ENCODE measurements at places on chromosomes 13 and 19.
A peak's percentile ranks its signal among the peaks of the same experiment; 100 is the strongest.

- no peak for DNase-seq
Observed at GRCh38 chr13:84121456-84121855, 239.2 kb upstream of the SLITRK1 start.

- no peak for DNase-seq
Observed at GRCh38 chr13:103287659-103288058, 221.4 kb upstream of the SLC10A2 start.

- DNase-seq = no peak
Observed at GRCh38 chr19:41907994-41908615, 20.1 kb downstream of the ERFL start.

GRCh38 chr13:21164631-21165030 is 11.7 kb downstream of the SKA3 start:
- DNase-seq = no peak

DNA sequence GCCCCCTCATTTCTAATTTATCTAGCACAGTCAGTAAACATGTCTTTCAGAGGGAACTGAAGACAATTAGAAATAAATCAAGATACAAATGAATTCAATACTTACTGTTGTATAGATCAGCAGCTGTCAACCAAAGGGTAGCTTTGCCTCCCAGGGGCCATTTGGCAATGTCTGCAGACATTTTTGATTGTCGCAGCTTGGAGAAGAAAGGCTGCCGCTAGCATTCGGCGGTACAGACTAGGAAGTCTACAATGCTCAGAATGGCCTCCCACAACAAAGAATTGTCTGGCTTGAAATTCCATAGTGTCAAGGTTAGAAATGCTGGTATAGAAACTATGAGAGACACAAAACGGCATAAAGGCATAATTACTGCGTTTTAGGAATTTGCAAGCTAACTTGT is 91.6 kb downstream of the RGCC start:
- no peak for DNase-seq

- DNase-seq = no peak
Observed at GRCh38 chr13:111206148-111206547, 91.0 kb downstream of the ARHGEF7 start.

GRCh38 chr19:54172471-54173358 is at the start of gene TMC4:
TSS of gene TMC4 (minus strand) at chr19:54173160. CDS start at chr19:54173117, 43 bp downstream.
- DNase-seq = no peak

DNA sequence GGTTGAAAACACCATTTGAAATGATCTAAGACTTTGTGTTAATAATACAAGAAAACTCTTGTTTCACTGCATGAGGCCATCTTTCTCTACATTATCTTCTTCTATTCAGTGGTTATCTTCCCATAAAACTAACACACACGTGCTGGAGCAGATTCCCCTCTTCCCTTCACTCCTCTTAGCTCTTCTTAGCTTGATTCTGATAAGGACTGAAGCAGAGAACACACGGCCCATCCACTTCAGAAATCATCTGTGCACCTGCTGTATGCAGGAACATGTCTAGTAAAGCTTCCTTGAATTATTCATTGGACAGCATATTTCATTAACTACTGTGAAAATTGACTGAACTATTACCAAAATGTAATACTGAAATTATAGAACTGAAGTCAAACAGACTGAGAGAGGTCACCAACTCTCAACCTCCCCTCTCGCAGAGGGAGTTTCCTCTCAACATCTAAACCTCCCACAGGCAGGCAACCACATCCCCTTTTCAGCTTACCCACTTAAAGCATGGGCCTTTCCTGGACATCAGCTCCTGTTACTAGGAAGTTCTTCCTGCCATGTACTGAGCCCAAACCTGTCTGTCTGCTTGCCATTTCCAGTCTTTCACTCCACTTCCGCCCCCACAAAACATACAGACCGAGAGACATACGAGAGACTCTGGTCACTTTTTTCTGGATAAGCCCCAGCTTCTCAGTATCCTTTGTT is 113.9 kb downstream of the CRYL1 start:
- no peak for DNase-seq

DNA sequence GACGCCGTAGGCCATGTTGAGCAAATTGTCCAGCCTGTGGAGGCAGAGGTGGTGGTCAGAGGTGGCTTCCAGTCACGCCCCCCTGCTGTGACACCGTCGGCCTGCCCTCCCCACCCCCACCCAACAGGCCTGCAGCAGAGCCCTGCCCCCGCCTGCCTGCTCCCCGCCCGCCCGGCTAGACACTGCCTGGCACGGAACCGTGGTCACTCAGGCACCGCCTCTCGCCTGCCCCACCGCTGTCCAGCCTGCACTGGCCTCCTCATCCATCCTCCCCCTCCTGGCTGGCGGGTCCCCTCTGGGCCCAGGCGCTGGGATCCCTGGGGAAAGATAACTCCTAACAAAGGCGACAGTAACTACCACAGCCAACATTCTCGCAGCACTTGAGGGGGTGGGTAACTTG is 21.7 kb downstream of the PRKCSH start:
- DNase-seq = no peak

GRCh38 chr13:107192289-107192688 is 624.4 kb upstream of the ARGLU1 start:
- DNase-seq = no peak

- no peak for DNase-seq
Observed at GRCh38 chr19:29485293-29485692, 40.5 kb upstream of the VSTM2B start.

DNA sequence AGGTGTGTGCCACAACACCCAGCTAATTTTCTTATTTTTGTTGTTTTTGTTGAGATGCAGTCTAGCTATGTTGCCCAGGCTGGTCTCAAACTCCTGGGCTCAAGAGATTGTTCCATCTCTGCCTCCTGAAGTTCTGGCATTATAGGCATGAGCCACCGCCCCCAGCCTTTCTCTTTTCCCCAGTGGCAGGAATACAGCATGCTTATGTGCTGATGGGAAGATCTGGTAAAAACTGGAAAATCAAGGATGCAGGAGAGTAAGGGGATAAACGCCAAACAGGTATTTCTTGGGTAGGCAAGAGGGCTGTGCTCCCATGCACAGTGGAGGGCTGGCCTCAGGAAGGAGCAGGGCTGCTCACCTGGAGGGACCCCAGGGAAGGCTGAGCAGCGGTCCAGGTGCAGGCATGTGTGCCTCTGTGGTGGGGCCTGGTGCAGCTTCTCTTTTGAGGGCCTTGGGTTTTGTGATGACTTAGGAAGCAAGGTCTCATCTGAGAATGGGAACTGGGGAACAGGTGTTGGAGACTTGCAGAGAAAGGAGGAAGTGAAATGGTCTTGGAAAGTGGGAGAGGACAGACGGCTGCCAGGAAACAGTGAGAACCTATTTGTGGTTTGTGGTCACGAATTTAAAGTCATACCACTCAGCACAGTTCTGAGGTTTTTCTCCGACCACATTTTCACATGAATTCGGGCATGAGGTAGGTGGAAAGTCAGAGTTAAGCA is 106.5 kb downstream of the TEX26 start:
- no peak for DNase-seq

- DNase-seq = no peak
Observed at GRCh38 chr19:17495639-17496296, 15.7 kb upstream of the PGLS start.

DNA sequence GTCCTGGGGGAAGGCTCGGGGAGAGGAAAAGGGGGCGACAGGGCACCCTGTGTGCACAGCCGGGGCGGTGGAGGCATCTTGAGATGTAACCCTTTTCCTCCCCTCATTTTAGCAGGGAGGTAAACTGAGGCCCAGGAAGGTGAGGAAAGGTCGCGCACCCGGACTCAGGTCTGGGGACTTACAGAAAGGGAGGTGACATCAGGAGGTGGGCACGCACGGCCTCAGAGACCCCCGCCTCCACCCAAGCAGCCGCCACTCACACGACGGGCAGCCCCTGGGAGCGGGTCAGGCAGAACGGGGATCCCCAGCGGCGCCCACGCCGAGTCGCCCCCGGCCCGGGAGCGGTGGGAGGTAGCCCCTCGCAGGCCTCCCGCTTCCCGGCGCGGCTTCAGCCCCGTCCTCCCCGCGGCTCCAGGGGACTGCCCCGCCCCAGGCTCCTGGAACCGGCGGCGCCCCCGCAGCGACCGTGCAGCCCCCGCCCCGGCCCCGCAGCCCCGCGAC is 477 bp downstream of the PIP5K1C start:
- no peak for DNase-seq

- no peak for DNase-seq
Observed at GRCh38 chr19:35266520-35267352, 2.0 kb upstream of the USF2 start.

GRCh38 chr13:70408865-70409264 is 300.6 kb upstream of the KLHL1 start:
- DNase-seq = no peak

DNA sequence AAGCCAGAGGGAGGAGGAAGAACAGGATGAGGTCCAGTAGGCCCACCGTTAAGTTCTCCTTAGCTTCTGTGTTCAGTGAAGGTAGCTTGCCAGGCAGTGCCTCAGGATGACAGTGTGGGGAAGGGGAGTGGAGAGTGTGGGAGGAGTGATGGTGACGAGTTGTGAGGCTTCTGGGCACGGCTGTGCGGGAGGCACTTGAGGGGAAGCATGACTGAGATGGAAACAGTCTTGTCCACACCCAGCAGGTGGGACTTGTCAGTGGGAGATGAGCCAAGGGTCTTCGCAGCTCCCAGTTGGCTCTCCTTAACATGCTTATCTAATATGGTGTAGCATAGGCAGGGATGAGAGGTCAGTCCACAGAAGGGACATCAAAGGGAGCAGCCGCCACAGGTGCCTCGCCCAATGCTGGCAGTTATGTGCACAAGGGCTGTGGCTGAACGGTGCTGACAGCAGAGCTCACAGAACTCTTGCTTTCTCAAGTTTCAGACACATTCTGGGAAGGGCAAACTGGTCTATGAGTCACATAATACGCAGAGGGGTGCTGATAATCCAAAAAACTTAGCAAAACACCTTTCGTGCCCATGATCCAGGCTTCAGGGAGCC is 47.5 kb downstream of the OXGR1 start:
- no peak for DNase-seq

- DNase-seq = no peak
Observed at GRCh38 chr19:46040125-46040524, 677 bp downstream of the IGFL4 start.

DNA sequence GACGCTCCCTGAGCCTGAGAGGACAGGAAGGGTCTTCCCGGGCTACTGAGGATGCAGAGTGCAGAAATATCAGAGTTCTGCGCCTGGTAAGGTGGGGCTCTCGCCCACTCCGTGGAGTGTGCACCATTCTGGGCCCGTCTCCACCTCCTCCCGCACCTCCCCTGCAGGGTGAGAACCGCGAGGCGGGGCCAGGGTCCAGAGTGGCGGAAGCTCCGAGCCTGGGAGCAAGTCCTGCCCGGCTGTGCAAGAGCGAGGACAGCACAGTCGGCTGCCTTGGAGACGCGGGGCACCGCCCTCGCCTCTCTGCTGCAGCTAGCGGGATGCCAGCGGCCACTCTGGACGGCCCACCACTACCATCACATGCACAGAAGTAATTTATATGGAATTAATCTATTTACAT is 2304.4 kb downstream of the PCDH9 start:
- no peak for DNase-seq

DNA sequence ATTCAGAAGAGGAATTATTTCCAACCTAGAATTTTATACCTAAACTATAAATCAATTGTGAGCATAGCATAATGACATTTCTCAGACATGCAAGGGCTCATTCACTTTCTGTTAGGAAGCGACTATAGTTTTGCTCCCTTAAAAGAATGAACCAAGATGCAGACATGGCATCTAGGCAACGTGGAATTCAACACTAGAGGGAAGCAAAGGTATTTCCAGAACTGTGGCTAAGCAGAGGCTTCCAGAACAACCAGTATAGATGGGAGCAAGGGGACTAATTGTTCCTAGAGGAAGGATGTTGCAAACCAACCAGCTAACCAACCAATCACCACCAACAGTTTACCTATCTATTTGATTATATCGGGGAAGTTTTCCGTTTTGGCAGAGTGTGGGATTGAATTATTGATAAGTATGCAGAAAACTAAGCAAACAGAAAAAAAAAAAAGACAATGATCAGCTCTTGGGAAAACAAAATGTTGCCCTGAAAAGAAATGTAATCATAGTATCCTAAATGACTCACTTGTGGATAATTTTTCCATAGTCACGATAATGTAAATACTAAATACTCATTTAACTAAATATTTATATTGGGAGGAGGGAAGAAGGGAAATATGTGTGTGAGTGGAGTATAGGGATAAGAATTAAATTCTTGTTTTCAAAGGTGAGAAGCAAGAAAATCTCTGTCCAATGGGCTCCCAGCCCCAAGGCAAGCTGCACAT is 21.1 kb downstream of the ARL11 start:
- DNase-seq = peak; percentile 15

DNA sequence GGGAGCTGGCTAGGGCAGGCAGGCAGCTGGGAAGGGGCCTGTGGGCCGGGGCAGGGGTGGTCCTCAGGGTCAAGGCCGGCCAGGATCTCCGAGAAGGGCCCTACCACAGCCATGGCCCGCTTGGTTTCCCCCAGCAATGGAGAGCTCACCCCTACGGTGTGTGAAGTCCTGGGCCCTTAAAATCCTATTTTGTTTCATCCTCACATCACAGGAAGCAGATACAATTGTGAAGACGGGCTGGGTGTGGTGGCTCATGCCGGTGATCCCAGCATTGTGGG is 8.7 kb downstream of the RNU6-9 start:
- DNase-seq = no peak

- no peak for DNase-seq
Observed at GRCh38 chr19:18650468-18651041, 13.7 kb downstream of the KLHL26 start.

DNA sequence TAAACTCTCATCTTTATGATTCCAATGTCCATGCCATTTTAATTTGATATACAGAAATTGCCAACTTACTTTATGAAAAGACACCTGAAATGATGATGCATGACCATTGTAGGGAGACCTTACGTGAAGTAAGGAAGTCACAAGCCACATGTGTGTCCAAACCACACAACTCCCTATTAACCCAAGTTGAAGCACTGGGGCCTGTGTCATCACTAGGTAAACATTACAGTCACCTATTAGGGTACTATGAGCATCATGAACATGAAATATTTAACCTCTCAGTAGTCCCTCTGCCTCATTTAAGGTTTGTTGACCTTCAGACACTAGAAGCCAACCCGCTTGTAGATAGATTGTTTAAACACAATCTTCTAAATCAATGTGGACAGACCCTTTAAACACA is 576.9 kb downstream of the IRS2 start:
- DNase-seq = no peak

DNA sequence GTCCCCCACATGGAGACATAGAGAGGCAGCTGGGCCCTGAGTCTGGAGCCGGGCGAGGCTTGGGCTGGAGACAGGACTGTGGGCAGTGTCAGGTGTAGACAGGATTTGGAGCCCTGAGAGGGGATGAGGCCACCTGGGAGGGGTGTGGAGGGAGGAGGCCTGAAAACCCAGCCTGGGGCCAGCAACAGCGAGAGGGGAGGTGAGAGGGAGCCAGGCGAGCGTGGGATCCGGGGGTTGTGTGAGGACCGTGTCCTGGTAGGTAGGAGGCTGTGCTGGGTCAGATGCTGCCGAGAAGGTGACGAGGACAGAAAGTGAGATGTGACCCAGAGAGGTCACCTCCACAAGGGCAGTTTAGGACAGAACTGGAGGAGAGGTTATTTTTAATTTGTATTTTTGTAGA is 7.4 kb downstream of the MPND start:
- no peak for DNase-seq

Measured in fibroblast of skin of left biceps (primary cell).